Upper lobe of left lung (tissue), 6 donors: ENCODE measurements at places on chromosomes 2 and 18. TPM values are rescaled to one million over a fixed set of nuclear protein-coding genes. Genes with fewer than 3 reads are reported as not detected.
A peak's percentile ranks its signal among the peaks of the same experiment; 100 is the strongest.

The IL36G gene
- not detected for total RNA-seq

The ASB18 gene
- not detected for total RNA-seq

DNA sequence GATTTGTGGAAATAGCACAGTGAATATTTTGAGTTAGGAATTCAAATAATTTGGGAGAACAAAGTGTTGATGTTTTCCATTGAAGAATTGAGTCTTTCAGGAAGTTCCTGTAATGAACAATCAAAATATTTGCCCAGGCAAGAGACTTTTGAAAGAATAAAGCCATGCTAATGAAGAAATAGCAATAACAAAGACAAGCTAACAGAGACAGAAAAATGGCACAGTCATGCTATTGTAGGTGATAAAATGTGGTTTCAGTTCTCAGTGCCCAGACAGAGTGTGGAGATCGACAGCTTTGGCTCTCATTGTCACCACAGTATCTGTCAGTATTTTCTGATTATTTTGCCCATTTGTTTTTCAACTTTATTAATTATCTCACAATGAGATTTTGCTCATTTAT, 490.8 kb upstream of the PIK3C3 start:
- no peak overlapping the region for H3K27ac ChIP-seq
- H3K4me3 ChIP-seq = no peak overlapping the region
- H3K27me3 ChIP-seq = no peaks in the 10 kb centered on the region
- H3K36me3 ChIP-seq = no peaks in the 10 kb centered on the region
- no peaks in the 10 kb centered on the region for H3K4me1 ChIP-seq

DNA sequence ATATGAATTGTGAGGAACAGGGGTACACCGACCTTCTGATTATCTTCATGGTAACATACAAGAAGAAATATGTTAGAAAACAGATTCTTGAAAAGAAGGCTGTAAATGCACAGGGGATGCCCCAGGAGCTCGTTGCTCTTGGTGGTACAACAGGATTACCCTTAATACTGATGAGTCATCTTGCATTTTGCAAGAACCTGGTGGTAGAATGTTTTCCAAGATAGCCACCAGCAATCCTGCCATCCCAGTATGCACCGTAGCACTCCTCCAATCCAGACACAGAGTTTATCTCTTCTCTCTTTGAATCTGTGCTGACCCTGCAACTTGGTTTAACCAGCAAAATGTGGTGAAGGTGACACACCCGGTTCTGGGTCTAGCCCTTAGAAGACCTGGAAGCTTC, 238.3 kb downstream of the EN1 start:
- H3K4me3 ChIP-seq = no peak overlapping the region
- no peak for DNase-seq
- no peaks in the 10 kb centered on the region for H3K36me3 ChIP-seq
- no peaks in the 10 kb centered on the region for H3K4me1 ChIP-seq

DNA sequence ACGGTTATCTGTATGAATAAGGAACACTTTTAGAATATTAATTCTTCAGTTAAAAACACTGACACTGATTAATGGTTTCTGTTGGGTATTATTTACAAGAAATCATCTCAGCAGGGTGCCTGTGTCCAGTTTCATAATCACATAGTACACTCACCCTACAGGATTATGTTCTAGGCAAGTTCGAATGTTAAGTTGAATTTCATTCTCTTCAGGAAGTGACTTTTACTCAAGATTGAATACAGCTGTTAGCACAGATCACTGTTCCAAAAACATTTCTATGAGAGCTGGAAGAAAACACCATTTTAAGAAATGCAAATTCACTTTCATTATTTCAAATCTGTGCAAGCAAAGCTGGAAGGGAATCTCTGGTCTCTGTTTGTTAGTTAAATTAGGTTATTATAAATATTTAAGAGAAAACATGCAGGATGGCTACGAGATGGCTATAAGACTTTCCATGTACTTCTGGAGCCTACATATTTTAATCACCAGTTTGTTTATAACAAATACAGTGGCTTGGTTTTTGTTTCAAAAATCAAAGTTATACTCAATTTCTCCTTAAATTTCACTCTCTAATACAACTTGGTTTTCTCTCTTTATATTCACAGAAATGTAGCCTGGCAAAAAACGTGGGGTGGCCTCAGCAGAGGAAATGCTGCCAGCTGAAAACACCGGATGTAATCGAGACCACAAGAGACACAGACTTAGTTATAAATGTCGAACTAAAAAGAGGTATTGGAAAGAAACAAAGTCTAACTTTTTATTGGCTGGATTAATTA, 65.8 kb downstream of the RBMS1 start:
- peaks cover 29% of the 10 kb centered on the region for H3K4me1 ChIP-seq
- DNase-seq = no peak
- H3K27me3 ChIP-seq = no peaks in the 10 kb centered on the region
- H3K36me3 ChIP-seq = no peaks in the 10 kb centered on the region
- H3K27ac ChIP-seq = peak overlapping the region; percentile 42
- H3K4me3 ChIP-seq = peak overlapping the region; percentile 12

DNA sequence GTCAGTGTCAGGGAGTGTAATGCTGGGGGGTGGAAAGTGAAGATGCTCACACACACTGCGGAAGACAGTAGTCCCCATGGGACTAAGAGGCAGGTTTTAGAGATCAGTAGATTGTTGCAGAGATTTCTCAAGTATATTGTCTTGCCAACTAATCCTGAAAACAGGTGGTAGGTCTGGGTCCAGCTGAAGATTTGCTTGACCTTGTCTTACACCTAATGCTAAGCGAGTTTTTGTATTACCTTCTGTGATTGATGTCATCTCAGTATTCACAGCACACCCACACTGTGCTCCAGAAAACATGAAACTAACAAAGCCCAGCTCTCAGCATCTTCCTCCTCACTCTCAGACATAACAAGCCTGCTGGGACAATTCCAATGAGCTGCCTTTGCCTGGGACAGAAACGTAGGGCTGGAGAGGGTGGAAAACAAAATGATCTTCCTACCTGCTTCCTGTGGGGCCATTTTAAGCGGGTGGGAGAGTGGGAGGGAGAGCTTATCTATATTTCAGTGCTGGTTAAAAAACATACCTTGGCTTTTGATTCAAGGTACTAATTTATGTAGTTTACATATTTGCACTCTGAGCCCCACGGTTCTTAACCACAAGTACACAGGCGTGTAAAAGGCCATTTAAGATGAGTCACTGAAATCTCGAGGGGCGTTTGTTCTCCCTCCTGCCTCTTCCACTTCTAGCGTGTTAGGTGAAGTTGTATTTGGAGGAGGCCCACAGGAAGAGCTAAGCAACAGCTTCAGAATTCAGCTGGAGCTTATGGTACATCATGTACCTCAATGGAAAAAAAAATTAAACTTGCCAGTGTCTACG, 23.1 kb upstream of the RBMS1 start:
- no peak overlapping the region for H3K4me3 ChIP-seq
- no peaks in the 10 kb centered on the region for H3K4me1 ChIP-seq
- H3K36me3 ChIP-seq = no peaks in the 10 kb centered on the region
- H3K27ac ChIP-seq = no peak overlapping the region
- H3K27me3 ChIP-seq = no peaks in the 10 kb centered on the region

DNA sequence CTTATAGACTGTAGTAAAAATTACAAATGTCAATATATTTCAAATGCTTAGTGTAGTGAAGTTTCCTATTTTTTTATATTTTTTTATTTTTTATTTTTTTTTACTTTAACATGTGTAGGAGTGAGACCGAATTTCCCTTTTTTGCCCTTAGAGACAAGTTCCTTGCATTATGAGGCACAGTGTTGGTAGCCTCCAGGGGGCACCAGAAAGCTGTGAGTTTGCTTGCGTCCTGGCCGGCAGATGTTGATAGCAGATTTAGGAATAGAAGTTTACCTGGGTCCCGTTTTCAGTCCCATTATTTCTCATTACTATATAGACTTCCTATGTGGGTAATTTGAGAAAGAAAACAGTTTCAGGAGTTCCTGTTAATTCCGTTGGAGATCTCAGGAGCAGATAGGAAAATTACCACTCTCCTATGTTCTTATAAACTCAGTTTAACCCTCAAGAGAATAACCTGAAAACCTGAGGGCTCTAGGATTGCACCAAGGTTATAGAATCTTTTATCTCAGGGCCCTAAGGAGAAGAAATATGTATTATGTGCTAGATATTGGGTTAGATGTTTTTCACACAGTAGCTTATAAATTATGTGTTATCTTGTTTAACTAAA, 157.5 kb upstream of the SESTD1 start:
- no peaks in the 10 kb centered on the region for H3K36me3 ChIP-seq
- H3K27me3 ChIP-seq = no peaks in the 10 kb centered on the region
- no peak overlapping the region for H3K4me3 ChIP-seq
- peak; percentile 79 for DNase-seq
- H3K27ac ChIP-seq = no peak overlapping the region
- H3K4me1 ChIP-seq = no peaks in the 10 kb centered on the region

GRCh38 chr18:45916302-45916701, 50.8 kb downstream of the EPG5 start:
- H3K4me1 ChIP-seq = peaks cover 8% of the 10 kb centered on the region
- H3K27me3 ChIP-seq = no peaks in the 10 kb centered on the region
- H3K36me3 ChIP-seq = peaks cover 33% of the 10 kb centered on the region
- DNase-seq = no peak
- no peak overlapping the region for H3K4me3 ChIP-seq

DNA sequence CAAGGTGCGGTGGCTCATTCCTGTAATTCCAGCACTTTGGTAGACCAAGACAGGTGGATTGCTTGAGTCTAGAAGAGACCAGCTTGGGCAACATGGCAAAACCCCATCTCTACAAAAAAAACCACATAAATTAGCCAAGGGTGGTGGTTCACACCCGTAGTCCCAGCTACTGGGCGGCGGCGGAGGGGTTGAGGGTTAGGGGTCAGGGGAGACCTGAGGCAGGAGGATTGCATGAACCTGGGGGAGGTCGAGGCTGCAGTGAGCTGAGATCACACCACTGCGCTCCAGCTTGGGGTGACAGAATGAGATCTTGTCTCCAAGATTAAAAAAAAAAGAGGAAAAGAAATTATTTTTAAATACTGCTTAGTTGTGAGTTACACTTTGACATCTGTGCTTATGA, 1.3 kb upstream of the HTR2B start:
- H3K4me3 ChIP-seq = no peak overlapping the region
- H3K36me3 ChIP-seq = no peaks in the 10 kb centered on the region
- no peaks in the 10 kb centered on the region for H3K4me1 ChIP-seq
- no peaks in the 10 kb centered on the region for H3K27me3 ChIP-seq

DNA sequence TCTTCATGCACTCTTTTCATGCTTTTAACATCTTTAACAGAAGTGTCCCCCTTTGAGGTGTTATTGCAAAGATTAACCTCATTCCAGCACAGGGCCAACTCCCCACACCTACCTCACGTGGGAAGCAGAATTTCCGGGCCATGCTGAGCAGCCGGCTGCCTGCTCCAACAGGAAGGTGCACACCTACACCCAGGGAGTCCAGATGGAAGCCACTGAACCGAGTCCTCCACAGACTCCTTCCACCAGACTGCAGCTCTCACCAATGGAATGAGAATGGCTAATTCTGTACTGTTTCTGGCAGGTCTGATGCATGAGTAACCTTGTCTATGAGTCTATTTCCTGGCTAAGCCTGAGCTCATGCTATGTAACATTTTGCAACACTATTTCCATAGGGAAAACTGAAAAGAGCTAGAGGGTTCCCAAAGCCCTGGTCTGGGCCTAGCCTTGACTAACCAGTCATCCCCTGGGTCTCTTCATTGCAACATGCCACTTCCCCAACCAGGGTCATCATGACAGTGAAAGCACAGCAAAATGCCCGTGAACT, 11.0 kb downstream of the ERFE start:
- peaks cover 70% of the 10 kb centered on the region for H3K36me3 ChIP-seq
- peak; percentile 40 for DNase-seq
- H3K4me3 ChIP-seq = no peak overlapping the region
- H3K27me3 ChIP-seq = no peaks in the 10 kb centered on the region
- peaks cover 10% of the 10 kb centered on the region for H3K4me1 ChIP-seq
